ENCODE measurements at places on chromosomes 1 and 21.

GRCh38 chr1:26827106-26827604 lies 667 bp downstream of the ZDHHC18 start:
- no peak for DNase-seq

- no peak for DNase-seq
Measured at GRCh38 chr1:231964961-231965360, 338.4 kb downstream of the DISC1 start.

- DNase-seq, result peak; percentile 50
Measured at GRCh38 chr1:244599937-244600350, 53.0 kb upstream of the DESI2 start.

GRCh38 chr21:17900281-17900989 lies 81.3 kb upstream of the C21orf91 start:
- peak; percentile 20 for DNase-seq

DNA sequence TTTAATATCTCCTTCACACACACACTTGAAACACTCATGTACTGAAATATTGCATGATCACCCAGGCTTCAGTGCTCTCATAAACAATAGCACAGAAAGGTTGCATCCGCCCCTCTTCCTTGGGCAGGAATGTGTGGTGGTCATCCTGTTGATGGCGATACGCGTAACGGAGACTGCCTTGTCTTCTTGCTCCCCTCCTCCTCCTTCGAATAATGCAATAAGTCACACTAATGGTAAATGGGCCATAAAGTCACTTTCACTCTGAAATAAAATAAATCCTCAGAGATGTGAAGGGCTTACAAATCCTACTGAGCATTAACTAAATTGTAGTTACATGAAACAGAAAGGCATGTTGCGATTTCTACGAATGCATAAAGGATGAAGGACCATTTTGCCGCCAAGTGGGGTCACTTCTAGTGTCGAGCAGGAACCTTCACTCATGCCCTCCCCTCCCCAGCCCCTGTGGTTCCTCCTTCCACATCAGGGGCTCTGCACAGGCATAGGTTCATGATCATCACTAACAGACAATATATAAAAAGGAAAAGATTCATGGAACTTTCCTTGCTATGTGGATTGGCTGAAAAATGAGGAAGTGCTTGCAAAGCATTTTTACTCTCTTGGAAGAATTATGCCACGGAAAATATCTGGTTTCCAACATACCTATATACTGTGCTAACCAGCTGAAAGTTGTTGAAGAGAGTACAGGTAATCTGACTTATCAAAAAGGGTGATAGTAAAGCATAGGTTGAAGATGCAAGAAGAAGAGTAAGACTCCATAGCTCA lies 1.2 kb upstream of the PGBD5 start:
- DNase-seq, result no peak

DNA sequence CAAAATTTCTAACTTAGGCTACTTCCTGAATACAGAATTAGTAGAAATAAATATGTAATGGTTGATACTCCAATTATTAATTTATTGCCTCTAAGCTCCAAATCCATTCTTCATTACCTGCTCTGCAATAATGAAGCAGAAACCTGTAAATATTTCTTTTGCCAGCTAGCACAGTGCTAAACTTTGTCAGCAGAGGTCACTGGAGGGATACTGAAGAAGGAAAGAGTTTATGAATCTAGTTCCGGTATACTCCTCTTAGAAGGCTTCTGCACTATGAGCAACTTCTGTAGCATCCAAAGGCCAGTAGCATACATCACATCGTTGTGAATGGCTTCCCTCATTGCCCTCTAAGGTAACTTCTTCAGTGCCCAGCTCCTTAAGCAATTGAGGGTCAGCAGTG lies 81.0 kb upstream of the LHX8 start:
- no peak for DNase-seq

GRCh38 chr1:171263901-171264300 lies 15.6 kb downstream of the FMO1 start:
- no peak for DNase-seq

DNA sequence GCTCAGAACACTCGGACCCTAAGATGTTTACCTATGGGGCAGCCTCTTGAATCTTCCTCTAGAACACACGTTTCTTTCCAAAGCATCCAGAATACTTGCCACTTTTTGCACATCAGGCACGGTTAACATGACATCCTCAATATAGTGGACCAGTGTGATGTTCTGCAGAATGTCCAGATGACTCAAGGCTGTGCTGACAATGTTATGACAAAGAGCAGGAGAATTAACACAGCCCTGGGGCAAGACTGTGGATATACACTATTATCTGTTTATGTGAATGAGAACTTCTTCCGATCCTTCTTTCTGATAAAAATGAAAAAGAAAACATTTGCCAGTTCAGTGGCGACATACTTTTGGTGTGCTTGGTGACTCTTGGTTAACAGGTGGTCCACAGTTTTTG lies 154.3 kb downstream of the PDE4B start:
- DNase-seq, result no peak

DNA sequence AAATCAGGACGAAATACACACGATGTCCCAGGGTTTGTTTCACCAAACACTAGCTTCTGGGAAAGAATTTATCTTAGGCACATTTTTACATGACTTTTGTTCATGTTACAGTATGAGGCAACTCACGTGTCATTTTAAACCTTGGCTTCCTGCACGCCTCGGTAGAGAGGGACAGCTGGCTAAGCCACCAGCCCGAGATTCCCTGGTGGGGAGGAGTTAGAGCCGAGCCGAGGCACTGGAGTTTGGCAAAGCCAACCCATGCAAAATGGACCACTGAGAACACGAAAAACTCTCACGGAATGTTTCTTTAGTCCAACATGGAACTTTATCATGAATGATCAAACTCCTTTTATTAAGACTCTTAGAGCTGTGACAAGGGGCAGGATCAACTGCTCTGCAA lies 240.0 kb downstream of the DYRK1A start:
- no peak for DNase-seq

DNA sequence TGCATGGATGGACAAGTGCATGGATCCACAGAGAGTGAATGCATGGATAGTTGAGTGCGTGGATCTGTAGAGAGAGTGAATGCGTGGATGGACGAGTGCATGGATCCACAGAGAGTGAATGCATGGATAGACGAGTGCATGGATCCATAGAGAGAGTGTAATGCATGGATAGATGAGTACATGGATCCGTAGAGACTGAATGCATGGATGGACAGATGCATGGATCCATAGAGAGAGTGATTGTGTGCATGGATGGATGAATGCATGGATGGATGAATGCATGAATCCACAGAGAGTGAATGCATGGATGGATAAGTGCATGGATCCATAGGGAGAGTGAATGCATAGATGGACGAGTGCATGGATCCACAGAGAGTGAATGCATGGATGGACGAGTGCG lies 153.8 kb downstream of the PCBP3 start:
- no peak for DNase-seq

DNA sequence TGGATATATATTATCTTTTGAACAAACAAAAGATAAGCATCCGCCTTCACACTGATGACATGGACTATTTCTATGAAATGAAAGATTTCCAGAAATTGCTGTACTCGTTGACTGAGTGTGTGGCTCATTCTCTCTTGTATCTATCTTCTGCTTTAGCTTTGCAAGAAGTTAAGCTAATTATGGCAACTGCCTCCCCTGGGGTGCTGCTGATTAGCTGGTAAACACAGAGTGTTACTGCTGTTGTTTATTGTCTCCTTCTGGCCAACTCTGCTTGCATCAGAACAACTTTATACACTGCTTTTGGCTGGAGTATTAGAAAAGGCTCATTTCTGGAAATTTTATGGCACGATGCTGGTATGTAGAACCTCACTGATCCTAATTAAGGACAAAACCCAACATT lies 95.6 kb upstream of the SNX7 start:
- no peak for DNase-seq

DNA sequence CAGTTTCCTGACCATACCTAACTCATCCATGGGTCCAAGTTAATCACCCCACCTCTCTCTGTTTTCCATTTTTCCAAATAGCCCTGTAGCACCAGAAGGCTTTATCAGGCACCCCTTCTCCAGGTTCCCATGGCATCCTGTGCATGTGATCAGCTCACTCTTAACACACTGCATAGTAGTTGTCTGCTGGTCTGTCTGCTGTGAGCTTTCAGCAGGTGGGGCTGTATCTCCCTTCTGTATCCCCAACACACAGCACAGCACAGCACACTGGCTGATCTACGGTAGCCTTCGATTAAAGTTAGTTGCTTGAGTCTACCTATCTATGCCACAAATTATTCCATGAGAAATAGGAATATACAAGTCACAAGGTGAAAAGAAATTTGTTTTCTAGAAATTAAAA lies 54.3 kb upstream of the C1orf198 start:
- no peak for DNase-seq

- DNase-seq, result no peak
Measured at GRCh38 chr1:5881526-5882222, 110.6 kb downstream of the NPHP4 start.

DNA sequence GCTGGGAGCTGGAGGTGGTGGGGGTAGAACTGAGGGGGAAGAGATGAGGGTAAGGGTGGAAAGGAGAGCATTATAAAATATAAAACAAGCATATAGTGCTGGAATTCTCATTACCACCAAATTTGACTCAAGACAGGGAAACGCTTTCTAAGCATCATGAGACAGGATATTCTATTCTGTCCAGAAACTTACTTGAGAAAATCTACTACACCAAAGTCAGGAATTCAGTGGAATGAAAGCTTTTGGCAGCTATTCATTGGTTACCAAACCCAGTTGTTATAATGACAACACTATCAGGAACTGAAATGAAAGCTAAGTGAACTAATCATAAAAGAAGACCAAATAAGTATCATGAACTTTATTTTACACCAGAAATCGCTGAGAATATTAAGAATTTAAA lies 14.5 kb downstream of the AIDA start:
- no peak for DNase-seq

- no peak for DNase-seq
Measured at GRCh38 chr1:47651311-47652089, 213.7 kb downstream of the FOXD2 start.

- peak; percentile 52 for DNase-seq
Measured at GRCh38 chr1:21647431-21648351, 21.5 kb downstream of the RAP1GAP start.

DNA sequence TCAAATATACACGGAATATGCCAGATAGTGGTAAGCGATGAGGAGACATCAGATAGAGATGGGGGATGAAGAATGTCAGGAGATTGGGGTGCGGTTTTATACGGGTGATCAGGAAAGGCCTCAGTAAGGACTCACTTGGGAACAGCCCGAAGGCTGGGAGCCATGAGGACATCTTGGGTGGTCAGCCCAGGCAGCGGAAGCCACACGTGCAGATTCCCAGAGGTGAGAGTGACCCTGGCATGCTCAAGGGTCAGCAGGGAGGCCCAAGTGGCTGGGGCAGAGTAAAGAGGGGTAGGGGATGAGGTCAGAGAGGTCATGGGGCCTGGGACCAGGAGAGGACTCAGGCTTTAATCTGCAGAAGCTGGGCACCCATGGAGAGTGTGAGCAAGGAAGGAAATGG lies 106.6 kb downstream of the MATN1 start:
- DNase-seq, result no peak

DNA sequence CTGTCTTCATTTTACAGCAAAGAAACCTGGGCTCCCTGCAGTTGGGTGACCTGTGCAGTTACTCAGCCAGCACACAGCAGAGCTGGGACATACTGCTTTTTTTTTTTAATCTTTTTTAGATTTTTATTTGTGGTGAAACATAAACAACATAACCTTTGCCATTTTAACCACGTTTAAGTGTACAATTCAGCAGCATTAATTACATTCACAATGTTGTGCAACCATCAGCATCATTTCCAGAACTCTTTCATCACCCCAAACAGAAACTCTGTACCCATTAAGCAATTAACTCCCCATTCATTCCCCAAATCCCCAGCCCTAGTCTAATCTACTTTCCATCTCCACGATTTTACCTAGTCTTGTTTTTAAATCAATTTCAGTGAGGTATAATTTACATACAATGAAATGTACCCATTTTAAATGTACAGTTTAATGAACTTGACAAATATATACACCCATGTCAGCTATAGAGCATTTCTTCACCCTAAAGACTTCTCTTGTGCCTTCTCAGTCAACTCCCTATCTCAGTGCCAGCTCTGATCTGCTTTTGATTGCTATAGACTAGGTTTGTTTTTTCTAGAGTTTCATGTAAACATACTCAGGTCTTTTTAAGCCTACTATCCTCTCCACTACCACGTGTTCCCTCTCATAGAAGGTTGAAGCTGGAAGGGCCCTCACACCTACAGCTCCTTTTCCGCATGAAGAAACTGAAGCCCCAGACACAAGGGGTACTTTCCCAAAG lies 37.8 kb upstream of the C8B start:
- no peak for DNase-seq

DNA sequence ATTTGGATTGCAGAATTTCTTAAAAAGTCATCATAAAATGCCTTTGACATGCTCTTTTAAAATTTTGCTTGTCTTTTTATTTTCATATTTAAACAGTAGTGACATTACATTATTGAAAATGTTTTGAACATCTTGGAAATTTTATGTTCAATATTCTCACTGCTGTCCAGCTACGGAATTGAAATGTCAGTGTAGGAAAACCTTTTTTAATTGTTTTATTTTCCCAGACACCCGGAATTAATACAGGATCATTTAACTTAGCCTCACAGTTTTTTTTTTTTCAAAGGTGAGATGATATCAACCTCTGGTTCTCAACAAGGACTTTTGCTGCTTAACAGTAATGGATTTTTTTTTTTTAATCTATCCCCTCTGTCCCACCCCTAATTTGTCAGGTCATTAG lies 4.1 kb downstream of the RBM15 start:
- DNase-seq, result no peak

DNA sequence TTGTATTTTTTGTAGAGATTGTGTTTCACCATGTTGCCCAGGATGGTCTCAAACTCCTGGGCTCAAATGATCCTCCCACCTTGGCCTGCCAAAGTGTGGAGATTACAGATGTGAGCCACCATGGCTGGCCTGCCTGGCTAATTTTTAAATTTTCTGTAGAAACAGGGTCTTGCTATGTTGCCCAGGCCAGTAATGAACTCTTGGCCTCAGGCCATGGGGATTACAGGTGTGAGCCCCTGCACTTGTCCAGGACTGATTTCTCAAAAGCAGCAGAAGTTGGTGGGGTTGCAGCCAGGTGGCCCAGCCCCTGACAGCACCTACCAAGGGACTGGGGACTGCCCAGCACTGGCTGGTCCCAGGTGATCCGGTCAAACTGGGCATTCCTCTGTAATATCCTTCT lies 44.1 kb upstream of the CXADR start:
- DNase-seq, result no peak

GRCh38 chr1:68904477-68904876 lies 407.6 kb upstream of the DEPDC1 start:
- DNase-seq, result no peak

- DNase-seq, result no peak
Measured at GRCh38 chr1:93503816-93504215, 55.9 kb downstream of the FNBP1L start.

GRCh38 chr1:114154963-114155322 lies 1.3 kb upstream of the SYT6 start:
- DNase-seq, result no peak

All from activated CD4-positive, alpha-beta T cell treated with anti-CD3 and anti-CD28 coated beads, Interleukin-2, amount 50 U/mL, for 48 hours (primary cell).